ENCODE measurements at places on chromosomes 16 and 17.

DNA sequence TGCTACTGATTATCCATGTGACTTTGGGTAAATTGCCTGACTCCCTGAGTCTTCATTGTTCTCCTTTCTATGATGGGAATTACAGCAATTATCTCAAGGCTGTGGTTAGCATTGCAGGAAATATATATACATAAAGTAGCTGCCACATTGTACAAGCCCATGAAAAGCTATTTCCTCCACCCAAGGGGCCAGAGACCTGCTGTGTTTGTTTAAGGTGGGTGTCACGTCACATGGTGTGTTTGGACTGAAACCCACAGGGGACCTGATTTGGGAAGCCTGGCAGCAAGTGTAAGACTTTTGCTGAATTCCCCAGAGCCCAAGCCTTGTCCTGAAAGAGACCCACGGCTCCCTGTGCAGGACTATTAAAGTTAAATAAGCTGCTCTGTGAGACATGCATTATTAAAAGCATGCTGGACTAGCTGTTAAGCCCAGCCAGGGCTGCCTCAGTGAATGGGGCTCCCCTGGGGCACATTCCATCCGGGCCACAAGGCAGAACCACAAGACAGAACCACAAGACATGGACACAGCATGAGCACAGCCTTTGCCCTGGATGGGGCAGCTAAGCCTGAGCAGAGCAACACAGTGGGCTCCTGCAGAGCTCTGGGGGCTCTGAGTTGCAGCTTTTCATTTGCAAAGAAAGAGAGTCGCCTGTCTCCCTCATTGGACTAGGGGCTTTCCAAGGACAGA lies 148.9 kb downstream of the SPACA3 start:
- no peak for DNase-seq

GRCh38 chr16:28027055-28027454 lies 36.5 kb downstream of the GSG1L start:
- no peak for DNase-seq

DNA sequence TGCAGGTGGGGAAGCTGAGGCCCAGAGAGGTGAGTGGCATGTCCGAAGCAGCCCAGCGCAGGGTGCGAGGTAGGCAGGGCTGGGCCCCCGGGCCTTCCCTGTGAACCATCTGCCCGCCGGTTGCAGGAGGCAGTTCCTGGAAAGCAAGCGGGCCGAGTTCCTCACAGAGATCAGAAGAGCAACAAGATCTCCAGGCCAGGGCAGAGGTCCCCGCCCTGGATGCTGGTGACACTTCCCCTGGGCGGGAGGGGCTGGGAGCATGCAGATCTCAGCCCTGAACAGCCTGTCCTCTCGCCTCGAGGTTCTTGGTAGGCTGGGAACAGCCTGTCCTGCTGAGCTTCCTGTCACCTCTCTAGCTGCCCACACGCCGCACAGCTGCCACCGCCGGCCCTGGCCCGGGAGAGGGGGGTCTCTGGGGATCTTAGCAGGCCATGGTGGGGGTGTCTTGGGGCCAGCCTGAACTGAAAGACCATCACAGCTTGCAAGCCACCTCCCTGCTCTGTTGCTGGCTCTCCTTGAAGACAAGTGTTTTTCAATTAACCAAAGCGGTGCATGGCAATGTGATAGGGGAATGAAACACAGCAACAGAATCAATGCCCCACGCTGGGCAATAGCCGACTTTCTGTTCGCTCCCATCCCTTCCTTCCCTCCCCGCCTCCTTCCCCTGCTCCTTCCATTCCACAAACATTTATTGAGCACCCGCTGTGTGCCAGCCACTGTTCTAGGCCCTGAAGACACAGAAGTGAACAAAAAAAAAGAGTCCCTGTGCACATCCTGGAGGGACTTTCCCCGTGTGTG lies 31.7 kb downstream of the SOCS1 start:
- DNase-seq = peak; percentile 48

DNA sequence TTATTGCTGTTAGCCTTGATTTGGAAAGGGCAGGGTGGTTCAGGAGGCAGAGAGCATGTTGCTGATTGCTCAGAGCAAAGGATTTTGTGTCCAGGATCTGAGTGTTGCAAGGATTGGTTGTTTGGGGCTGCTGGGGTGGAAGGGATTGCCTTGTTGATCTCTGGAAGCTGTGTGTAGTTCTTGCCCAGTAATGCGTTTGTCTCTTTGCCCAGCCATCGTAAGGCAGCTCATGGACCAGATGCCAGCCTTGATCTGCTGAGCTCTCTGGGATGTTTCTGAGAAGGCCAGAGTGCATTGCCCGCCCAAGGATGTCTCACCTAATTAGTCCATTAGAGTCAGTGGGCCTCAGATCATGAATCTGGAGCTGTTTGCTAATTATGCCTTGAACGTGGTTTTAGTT lies 33.6 kb downstream of the NKD1 start:
- no peak for DNase-seq

GRCh38 chr17:27324771-27325339 lies 30.9 kb downstream of the WSB1 start:
- no peak for DNase-seq

DNA sequence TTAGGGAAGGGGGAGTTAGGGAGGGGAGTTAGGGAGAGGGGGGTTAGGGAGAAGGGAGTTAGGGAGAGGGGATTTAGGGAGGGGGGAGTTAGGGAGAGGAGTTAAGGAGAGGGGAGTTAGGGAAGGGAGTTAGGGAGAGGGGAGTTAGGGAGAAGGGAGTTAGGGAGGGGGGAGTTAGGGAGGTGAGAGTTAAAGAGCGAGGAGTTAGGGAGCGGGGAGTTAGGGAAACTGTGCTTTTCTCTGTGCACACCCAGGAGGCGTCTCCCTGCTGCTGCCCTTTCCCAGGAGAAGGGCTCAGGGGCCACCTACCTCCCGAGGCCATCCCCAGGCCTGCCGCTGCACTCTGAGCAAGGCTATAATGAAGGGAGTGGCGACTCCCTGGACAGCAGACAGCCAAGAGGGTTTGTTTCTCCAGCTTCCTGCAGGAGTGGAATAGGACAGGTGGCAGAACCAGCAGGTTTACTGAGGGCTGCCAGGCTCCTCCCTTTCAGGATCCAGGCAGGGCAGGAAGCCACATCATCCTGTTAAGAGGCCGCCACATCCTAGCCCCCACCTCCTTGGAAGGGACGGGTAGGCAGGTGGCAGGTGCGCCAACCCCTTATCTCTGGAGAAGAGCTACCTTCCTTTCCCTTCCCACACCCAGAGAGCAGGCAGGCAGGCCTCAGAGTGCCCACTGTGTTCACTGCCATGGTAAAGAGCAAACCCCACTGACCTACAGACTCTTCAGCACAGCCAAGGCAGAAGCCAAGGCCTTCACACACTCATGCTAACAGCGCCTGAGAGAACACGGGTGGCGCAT lies 4.3 kb downstream of the CANT1 start:
- DNase-seq = no peak

DNA sequence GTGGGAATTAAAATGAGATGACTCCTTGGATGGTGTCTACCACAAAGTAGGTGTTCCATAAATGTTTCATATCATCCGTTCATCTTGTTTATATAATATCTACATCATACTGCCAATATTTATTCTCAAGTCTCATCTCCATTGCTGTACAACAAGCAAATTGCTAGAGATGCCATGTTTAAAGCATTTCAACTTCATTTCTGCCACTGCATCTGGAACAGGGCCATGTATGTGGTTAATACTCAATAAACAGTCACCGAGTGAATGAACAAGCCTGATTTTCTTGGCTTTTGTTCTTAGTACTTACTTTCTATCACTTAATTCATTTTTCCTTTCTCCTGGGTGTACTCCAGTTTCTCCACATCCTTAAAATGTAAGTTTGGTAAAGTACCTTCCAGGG lies 107.6 kb downstream of the KCNJ2 start:
- DNase-seq = no peak

DNA sequence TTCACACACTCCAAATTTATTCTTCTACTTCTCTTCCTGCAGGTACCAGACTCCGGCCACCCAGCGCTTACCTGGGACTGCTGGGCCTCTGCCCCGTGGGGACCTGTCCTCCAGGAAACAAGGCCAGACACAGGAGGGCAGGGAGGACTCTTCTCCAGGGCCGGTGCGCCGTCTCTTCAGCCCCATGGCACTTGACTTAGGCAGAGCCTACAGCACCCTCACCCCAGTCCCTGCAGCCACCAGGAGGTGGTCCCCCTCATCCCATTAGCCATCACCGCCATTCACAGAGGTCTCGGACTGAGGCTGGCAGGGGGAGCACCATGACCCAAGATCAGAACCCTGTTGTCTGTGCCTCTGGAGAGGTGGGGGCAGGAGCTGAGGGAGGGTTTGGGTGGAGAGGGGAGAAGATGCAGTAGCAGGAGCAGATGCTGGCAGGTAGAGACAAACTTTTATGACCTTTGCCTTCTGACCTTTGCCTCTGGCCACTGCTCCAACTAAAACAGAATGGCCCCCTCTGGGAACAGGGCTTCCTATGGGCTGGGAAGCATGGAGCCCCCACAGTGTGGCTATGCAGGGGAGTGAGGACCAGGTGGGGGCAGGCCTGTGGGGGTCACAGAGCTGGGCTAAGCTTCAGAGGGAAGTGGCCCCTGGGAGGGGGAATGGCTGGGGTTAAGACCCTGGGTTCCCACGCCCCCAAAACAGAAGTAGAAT lies 1.7 kb upstream of the GCGR start:
- no peak for DNase-seq

Data from T-cell (primary cell).